ENCODE measurements at places on chromosomes 7 and 10.

DNA sequence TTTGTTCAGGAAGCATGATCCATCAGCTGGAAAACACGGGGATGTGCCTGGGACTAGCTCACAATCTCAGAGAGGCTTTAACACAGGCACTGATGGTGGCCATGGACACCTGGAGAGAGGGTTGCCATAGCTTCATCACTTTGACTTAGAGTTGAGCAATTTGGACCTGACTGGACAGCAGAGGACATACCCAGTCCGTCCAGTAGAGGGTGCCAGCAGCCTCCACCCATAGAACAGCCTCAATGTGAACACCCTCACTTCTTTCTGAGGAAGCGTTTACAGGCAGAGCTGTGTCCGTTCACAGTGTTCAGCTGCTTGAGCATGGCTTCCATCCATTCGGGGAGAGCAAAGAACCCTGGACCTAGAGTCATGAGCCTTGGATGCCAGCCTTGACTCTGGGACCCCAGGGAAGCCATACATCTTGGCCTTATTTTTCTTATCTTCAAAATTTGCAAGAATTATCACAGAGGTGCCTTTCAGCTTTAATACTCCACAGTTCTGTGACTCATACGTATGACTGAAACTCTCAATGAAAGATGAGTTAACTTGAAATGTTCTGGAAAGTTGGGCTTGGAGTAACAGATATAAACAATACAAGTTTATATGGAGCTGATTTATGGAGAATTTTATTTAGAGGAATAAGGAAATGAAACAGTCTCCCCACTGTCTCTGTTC is 302.9 kb upstream of the PODXL start:
- peak; percentile 11 for DNase-seq

DNA sequence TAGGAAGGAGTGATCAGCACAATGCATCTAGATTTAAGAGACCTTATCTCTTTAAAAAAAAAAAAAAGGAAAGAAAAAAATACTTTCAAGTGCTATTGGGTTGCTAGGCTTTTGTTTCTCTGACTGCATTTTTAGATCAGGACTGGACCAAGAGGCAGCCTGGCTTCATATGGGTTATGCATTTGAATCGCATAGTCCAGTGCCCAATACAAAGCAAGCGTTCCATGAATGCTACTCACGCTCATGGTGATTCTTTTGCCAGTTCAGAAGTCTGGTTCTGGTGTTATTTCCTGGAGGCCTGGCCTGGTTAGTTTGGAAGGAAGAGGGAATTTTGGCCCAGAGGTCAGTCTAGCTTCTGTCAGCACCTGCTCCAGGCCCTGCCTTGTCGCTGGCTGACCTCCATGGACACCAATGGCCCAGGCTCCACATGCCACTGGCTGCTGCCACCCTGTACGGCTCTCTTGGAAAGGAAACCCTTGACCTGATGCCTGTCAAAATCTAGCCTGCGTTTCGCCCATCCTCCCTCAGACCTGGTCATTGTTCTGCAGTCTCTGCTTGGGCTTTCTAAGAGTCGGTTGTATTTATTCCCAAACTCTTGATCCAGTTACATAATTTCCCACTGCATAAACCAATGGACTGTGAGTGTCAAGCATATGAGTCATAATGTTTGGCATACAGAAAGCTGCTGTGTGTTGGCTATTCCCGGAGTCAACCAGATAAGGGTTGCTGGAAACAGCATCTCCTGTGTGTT is 74.3 kb upstream of the MKX start:
- no peak for DNase-seq

DNA sequence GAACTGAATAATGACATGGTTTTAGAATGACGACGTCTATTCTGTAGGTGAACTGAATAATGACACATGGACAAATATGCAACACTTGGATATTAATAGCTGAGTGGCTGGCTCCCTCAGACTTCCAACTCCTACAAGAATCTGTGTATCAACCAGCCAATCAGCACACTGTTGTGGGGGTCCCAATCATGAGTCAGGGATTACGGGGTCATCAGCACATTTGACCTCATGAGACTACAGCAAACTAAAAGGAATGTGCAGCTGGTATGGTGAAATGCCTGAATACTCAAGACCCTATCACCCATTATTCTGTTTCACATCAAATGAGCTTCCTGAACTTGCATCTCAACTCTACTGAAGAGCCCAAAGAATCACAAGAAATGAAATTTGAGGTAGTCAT is 192.5 kb downstream of the ANK3 start:
- DNase-seq: no peak

GRCh38 chr7:108266491-108266890 is 136.3 kb upstream of the LAMB4 start:
- no peak for DNase-seq

DNA sequence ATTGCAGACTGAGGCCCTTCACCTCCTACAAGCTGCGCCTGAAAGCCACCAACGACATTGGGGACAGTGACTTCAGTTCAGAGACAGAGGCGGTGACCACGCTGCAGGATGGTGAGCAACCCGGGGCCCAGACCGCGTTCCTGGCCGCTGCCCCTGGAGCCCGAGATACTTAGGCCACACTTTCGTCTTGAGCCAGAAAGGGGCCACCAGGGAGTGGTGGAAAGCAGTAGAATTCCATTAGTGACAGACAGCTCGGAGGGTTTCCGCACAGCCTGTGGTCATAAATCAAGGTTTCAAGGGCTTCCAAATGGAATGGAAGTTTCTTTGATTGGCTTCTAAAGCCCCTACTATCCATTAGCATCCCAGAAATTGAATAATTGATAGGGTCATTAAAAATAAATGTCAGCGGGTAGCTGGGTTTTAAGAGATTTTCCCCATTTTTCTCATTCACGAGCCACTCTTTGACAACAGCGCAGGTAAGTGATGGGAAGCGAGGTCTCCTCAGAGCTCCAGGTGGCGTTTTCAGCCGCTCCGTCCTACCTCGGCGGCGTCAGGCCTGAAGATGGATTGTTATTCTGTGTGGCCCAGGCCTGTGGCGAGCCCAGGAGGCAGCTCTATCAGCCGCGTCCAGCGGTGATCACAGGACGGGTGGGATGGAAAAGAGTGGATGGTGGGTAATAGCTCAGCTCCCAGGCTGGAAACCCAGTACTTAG is 523.5 kb upstream of the FOXK1 start:
- DNase-seq: no peak

DNA sequence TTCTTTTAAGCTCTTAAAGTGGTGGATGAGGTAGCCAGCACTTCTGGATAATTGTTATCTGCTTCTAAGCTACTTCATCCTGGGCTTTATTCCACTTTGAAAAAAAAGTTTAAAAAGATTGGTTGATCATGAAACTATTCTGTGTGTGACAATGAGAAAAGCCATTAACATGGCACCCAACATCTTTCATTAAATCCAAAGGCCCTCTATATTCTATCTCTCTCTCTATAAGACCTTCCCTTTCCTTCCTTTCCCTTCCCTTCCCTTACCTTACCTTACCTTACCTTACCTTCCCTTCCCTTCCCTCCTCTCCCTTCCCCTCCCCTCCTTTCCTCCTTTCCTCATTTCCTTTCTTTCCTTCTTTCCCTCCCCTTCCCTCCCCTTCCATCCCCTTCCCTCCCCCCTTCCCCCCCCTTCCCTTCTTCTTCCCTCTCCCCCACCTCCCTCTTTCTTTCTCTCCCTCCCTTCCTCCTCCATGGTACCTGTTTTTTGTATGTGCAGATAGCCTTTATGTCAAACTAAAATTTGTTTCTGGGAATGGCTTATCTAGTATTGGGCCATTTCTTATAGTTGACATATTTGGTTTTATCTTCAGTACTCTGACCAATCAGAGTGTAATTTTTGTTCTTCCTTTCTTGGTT is 218.7 kb downstream of the DKK1 start:
- DNase-seq: no peak
